ENCODE measurements at places on chromosomes 7 and 10.

- DNase-seq = no peak
Observed at GRCh38 chr7:35760143-35760745, 40.6 kb upstream of the SEPTIN7 start.

DNA sequence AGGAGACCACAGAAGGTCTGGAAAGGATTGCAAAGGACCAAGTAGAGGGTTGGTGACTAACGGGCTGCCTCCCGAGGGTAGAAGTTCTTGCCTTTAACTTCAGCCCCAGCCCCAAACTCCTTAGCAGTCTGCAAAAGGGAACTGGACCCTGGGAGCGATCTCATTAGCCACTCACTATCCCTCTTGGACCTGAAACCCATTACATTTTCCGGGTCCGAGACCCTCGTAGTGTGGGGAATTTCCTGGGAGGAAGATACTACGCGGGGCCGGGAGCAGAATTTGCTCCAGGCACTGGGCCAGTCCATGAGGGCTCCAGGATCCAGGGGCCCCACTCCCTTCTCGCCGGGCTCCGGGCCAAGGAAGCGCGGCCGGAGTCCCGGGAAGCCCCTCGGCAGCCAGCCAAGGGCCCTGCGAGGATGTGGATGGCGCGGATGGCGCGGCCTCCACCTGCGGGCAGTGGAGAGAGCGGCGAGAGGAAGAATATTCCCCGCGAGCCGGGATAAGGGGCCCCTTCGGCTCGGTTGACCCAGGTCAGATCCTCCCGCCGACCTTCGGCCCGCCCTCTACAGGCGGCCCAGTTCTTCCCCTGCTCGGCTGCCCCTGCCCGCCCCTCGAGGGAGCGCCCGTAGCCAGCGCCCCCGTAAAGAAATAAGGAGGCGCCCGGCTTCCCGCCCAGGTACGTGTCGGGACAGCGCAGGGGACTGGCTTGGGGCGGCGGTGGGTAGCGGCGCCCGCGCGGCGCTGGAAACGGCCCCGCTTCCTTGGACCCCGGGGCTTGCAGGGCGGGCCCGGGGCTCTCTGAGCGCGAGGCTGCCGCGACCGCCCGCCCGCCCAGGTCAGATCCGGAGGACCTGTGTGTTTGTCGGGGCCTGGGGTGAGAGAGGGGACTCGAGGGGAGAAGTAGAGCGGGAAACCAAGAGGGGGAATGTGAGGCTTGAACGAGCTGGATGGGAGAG is at the start of gene MYO3A:
MYO3A (plus strand) TSS at position 577 of the 956 bp plus-strand sequence. CDS start 17,882 bp downstream, outside the sequence.
- no peak for DNase-seq

GRCh38 chr10:31977440-31978155 is 49.0 kb upstream of the ARHGAP12 start:
- no peak for DNase-seq

DNA sequence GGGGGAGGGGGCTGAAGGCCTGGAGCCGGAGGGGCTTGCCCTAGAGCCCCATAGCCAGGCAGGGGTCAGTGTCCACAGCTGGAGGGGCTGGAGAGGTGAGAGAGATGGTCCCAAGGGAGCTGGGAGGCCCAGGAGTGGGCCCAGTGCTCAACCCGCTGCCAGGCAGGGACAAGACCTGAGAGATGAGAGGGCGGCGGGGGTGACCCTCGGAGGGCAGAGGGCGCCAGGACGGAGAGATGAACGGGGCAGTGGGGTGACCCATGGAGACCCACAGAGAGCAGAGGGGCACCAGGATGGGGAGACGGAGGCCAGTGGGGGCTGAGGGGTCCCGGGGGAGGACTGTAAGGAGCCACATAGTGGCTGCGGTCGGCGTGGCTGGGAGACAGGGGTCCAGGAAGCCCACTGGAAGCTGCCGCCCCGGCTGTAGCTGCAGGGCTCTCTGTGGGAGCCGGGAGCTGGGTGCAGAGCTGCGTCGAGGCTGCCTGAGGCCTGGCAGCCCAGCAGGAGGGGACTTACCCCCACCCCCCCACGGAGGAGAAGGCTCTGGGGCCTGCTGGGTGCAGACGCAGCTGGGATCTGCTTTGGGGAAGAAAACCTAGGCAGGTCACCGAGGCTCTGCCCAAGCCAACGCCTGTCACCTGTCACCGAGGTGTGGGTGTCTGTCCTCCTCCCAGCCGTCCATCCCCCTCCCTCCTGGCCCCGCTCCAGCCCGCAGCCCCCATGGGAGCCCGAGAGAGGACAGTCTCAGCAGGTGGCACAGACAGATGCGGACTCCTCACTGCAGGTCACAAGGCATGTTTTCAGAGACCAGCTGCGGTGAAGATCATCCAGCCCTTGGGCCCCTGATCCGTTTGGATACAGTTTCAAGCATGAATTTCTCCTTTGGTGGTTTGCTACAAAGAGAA is 25.1 kb downstream of the PWWP2B start:
- no peak for DNase-seq

DNA sequence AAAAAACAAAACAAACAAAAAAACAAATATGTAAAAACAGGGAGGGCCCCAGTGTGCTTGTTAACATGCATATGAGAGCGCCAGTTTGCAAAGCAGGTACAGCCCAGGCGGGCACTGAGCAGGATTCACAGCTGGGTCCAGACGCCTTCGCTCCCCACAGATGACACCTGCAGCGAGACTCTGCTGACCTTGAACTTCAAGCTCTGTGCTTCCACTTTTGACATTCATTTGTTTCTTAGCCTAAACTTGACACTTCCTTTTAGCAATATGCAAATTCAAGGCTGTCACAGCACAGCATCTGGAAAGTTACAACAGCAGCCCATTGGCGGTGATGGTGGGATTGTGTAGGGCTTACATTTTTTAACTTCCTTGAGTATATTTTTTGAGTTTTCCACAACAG is 88.8 kb upstream of the TNS3 start:
- DNase-seq = no peak

DNA sequence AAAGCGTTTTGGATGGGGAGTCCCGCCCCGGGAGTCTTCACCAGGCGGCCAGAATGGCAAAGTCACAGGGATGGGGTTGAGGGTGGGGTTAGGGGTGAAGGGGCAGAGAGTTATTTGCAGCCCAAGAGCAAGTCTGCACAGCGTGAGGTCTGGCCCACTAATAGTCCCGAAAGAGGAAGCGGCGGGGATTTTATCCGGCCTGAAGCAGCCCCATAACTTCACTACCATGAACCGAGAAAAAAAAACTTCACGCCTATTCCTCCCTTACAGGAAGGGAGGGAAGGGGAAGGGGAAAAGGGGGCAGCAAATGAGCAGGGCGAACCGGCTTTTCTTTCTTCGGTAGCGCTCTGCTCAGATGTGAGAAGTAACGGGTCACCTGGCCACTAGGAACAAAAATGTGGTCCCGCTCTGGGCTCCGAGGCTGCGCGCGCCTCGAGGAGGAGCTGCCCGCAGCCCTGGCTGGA is 712 bp downstream of the ITPRIP start:
- no peak for DNase-seq

- DNase-seq = no peak
Observed at GRCh38 chr7:37211097-37211880, 237.4 kb downstream of the ELMO1 start.

GRCh38 chr7:158539711-158540146 is 47.9 kb downstream of the PTPRN2 start:
- no peak for DNase-seq

DNA sequence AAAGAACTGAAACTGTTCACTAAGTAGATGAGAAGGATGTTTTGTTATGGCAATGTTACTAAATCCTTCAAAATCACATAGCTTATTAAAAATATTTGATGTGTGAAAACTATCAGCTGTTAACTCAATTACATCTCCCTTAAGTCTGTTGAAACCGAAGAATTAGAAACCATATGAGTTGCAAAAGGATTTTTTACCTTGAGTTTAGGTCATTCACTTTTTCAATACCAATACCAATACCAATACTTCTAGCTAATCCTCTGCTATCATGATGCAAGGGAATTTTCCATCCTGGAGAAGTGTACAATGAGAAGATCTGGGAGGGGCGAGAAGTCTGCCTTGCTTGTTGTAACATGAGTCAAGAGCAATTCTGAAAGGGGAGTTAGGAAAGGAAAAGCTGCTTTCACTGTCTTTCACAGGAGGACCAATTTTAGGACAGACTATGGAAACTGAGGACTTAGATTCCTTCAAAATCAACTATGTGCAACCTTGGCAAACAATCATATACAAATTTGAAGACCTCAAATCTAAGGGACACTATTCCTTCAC is 199.7 kb downstream of the IMMP2L start:
- DNase-seq = no peak

- no peak for DNase-seq
Observed at GRCh38 chr7:73615886-73616285, 8.4 kb downstream of the MLXIPL start.

- no peak for DNase-seq
Observed at GRCh38 chr10:123306290-123306689, 152.1 kb downstream of the BUB3 start.

- no peak for DNase-seq
Observed at GRCh38 chr10:66218981-66219587, 706.8 kb upstream of the LRRTM3 start.

DNA sequence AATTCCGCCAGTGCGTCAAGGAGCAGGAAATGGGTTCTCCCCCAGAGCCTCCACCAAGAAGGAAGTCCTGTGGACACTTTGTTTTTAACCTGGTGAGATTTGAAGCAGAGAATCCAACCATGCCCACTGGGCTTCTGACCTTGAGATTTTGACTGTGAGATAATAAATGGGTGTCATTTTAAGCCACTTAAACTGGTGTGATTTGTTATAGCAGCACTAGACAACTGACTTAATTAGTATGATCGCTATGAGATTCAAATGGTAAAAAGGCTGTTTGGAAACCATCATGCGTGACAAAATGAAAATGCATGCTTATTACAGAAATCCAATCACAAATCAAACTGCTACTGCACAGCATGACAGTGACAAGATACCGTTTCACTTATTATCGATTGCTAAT is 98.0 kb downstream of the ADAM12 start:
- DNase-seq = no peak

GRCh38 chr10:85008488-85009184 is 680.2 kb downstream of the CCSER2 start:
- no peak for DNase-seq

DNA sequence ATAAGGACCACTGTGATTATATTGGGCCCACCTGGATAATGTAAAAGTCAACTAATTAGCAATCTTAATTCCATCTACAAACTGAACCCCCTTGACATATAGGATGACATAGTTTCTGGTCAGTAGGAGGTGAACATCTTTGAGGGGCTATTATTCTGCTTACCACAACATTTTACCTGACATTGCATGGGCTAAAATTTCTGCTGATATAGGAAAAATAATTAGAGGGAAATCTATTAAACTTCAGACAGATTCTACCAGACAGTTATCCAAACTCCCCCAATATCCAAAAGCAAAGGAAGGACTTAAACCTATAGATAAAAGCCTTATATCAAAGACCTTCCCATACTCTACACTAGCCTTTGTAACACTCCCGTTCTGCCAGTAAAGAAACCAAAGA is 443.6 kb downstream of the GRM8 start:
- DNase-seq = no peak

GRCh38 chr10:44958196-44958897 is 1.3 kb upstream of the RASSF4 start:
- DNase-seq = no peak

GRCh38 chr7:11155883-11156282 is 182.2 kb downstream of the PHF14 start:
- DNase-seq = no peak

DNA sequence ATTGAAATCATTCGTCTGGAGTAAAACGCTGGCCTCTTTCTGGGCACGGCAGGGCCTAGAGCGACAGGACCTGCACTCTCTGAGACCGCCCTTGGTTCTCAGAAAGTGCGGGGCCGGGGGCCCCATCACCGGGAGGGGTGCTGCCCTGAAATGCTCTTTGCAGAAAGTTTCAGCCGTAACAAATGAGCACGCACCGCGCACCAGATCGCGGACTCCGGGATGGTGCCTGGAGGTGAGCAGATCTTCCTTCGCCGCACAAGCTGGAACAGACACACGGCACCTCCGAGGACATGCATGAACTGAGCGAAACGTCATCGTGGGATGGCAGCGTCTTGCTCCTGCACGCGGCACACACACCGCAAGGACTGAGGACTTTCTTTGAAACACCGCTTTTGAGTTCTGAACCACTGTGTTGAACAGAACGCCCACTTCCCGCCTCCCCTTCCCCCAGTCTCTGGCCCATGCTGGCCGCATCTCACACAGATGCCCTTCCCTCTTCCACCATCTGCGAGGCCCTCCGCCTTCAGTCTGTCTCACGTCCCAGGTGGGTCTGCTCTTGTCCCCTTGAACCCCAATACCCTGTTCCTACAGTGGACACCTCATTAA is 538.7 kb upstream of the MGMT start:
- no peak for DNase-seq
